KBM-7 (cell line): ENCODE measurements at places on chromosomes 1 and 21.

GRCh38 chr1:245007852-245008251 is 143.5 kb upstream of the HNRNPU start:
- no peak for DNase-seq

- peak; percentile 74 for DNase-seq
Measured at GRCh38 chr1:115977499-115978258, 1.4 kb downstream of the SLC22A15 start.

- DNase-seq, result no peak
Measured at GRCh38 chr1:8941906-8942305, 3.8 kb upstream of the CA6 start.

DNA sequence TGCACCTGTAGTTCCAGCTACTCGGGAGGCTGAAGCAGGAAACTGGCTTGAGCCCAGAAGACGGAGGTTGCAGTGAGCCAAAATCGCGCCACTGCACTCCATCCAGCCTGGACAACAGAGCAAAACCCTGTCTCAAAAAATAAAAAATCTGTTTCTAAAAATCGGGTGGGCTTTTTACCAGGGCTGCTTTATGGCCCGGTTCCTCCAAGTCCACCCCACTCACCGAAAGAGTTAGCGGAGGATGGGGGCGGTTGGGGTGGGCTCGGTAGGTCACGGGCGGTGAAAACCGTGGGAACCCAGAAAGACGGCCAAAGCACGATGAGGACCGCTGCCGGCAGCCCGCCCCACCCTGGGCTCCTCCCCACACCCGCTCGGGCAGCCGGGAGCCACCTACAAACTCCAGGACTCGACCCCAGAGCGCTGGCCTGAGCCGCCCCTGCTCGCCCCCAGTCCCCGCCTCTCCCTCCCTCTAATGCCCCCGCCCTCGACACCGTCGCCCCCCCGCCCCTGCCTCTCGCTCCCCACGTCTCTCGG is 846 bp upstream of the PER3 start:
- peak; percentile 11 for DNase-seq

DNA sequence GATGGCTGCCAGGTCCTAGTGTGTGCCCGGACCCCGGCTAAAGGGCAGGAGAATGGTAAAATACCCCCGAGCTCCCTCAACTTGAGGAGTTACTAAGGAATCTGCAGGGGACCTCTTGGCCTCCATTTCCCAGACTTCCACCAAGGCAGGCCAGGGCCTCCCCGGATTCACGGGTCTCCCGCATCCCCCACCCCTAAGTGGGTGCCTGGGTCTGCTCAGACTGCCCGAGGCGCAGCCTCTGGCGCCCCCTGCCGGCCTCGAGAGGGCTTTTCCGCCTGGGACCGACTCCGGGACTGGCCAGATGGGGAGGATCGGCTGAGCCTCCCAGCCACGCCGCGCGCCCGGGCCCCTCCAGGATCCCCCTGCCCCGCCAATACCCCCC is 1.7 kb downstream of the PLEKHG5 start:
- DNase-seq, result peak; percentile 81

GRCh38 chr1:25640646-25641328 is 24.2 kb downstream of the MAN1C1 start:
- no peak for DNase-seq

GRCh38 chr1:247322442-247322841 is 9.2 kb downstream of the ZNF496 start:
- no peak for DNase-seq

GRCh38 chr1:171122299-171122698 is 31.6 kb downstream of the FMO3 start:
- DNase-seq, result no peak

- no peak for DNase-seq
Measured at GRCh38 chr1:244021427-244021826, 29.7 kb upstream of the ZBTB18 start.

DNA sequence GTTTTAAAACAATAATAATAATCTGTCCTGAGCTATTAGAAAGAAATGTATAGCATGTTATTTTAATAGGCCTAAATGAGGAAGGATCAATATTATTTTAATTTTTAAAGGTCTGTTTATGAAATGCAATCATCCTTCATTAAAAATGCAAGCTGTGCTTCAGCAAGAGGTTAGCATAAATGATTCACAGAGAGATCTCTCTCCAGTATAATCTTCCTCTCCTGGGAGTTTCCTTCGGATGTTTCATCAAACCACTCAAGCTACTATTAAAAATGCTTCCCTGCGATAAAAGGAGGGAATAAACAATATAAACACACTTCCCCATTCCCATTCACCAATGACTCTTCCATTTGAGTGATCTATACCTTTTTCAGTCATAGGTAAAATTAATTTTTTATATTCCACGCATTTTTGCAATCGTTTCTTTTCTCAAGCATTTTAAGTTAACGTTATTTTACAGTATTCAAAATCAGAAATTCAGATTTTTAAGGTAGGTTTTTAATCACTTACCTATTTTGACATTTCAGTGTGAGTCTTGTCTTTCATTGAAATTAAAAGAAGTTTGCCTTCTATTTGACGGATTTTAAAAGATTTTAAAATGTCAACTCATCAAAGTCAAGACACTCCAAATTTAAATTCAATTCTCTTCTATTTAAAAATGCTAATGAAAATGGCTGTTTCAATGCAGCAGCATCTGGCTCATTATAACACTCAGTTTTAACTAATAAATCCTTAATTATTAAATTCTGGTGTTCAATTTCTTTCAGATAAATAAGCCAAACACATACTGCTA is 64.3 kb downstream of the RERE start:
- DNase-seq, result no peak

DNA sequence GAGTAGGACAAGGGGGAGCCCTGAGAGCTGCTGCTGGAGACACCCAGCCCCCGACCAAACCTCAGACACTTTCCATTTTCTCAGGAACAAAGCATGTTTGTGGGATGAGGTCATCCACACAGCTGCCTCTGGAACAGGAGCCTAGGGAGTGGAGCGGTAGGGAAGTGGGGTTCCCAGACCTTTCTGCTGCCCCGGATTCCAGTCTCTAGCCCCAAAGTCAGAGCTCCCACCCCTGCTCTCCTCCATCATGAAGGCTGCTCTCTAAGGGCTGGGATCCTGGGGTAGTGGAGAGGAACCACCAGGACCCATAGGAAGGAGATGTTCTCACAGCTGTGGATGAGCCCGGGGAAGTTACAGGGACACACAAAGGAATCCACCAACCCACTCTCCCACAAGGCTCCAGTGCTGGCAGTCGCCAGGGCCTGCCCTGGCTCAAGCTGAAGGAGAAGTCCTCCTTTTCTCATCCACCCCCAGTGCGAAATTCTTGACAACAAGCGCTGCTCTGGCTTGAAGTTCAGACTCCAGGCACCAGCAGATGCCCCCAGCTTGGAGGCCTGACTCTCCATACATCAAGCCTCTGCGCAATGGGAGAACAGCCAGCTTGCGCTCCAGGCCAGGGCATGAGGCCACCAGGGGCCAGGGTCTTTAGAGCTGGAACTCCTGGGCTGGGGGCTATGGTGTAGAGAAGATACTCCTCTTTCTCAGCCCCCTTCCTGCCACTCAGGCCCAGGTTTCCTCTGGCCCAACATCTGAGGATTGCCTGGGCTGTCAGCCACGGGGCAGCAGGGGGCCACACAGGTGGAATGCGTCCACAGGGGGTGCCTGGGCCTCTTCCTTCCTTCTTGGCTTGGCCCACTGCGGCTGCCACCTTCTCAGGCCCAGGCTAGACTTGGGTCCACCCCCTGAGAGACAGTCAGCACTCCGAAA is 4.5 kb downstream of the FHL3 start:
- DNase-seq, result peak; percentile 39

- DNase-seq, result no peak
Measured at GRCh38 chr1:28896609-28896986, 17.8 kb upstream of the EPB41 start.

GRCh38 chr21:39923476-39923875 is 56.2 kb downstream of the PCP4 start:
- DNase-seq, result no peak
